GM12891 (cell line): ENCODE measurements at places on chromosomes 2 and 18.

DNA sequence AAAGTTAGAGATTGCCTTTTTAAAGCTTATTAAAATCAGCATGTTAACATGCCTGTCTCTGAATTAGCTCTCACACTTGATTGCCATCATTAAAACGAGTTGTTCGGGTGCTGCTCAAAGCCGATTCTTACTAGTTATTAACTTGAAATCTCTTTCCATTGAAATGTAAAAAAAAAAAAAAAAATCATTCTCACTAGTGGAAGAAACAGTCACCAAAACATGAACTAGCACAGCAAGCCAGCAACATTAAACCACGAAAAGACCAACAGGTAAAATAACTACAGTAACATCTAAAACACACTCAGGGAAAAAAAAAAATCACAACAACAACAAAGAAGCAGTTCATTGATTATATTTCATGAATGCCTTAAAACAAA lies 264.5 kb downstream of the MEIS1 start:
- DNase-seq: no peak

DNA sequence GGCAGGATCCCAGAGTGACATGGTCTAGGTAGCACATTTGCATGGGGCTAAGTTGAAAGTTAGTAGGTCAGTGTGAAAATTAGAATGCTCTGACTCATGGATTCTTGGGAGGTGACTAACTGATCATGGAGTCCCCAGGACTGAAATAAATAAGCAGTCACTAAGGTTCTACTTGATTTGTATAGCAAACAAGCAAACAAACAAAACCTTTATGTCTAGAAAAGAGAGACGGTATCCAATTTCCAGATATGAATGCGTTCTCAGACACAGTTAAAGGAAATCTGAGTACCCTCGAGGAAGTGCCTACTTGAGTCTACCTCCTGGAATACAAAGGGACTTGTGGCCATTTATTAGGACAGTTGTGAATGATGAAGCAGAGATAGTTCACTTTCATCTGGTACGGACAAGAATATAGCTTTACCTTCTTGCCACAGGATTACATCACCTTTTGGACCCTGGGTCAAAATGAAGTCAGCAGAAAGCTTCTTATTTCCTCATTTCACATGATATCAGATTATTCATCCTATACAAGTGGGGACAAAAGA lies 54.3 kb upstream of the AGPS start:
- no peak for DNase-seq

- peak; percentile 87 for DNase-seq
Measured at GRCh38 chr2:25294573-25295462, 46.9 kb downstream of the DNMT3A start.

GRCh38 chr2:68172521-68172920 lies 14.8 kb downstream of the PNO1 start:
- DNase-seq: no peak

DNA sequence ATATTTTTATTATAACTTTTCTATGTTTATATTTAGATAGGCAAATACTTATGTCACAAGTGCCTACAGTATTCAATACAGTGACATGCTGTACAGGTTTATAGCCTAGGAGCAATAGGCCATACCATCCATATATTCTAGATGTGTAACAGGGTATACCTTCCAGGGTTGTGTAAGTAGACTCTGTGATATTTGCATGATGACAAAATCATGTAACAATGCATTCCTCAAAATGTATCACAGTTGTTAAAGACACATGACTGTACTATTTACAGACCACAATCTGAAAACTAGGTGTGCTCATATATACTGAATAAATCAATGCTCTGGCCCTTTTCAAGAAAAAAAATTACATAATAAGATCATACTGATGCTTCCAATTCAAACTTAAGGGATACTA lies 433.2 kb upstream of the RGPD4 start:
- DNase-seq: no peak

- no peak for DNase-seq
Measured at GRCh38 chr2:239806276-239806675, 218.9 kb downstream of the NDUFA10 start.

GRCh38 chr2:157931542-157931941 lies 55.4 kb upstream of the ACVR1 start:
- DNase-seq: no peak

DNA sequence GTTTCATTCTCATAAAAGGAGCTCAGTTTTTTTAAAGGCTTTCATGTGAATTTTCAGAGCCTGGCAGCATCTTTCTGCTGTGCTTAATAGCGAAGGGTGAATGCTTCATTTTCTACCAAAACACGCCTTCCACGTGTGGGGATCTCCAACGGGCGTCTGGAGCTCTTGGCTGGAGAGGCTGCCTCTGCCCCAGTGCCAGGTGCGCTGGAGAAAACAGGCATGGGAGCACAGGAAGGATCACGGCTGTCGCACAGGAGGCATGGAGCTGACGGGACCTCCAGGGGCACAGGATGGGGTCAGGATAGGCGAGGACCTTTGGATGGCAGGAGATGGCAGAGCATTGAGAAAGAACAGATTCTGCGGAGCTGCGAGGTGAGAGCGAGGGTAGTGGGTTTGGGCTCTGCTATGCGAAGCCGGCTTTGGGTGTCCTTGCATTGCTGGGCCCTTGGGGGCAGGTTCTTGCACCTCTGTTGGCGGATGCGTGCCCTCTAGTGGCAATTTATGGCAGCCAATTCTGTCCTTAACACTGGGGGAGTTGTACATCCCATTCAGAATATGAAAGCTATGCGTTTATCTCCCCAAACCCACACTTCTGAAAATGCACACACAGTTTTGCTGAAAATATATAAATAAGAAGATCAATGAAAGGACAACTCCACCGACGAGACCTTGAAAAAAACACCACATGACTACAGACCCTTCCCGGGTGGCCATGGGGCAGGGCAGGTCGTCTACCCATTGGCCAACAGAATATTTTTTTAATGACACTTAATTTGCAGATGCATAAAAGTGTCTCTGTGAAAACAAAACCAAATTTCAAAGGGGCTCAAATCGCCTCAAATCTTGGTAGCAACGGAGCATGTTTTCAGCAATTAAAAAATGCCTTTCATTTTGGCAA lies 90.4 kb upstream of the SLC35G4 start:
- DNase-seq: peak; percentile 58

DNA sequence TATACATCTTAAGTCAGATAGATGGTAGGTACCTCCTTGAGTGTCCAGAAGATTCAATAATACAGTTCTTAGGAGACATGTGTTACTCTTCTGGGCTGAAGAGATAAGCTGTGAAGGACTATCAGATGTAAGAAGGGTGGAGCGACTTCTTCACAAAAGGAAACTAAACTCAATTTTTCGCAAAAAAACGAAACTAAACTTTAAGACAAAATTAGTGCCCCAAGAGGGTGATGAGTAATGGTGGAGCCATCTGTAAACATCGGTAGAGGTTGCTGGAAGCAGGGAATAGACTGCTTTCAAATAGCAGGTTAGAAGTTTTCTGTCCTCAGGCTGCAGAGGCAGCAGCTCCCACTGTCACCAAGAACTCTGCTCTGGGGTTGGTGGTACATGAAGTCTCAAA lies 111.6 kb upstream of the TACR1 start:
- DNase-seq: no peak

- no peak for DNase-seq
Measured at GRCh38 chr2:238501311-238501710, 74.6 kb downstream of the ASB1 start.

DNA sequence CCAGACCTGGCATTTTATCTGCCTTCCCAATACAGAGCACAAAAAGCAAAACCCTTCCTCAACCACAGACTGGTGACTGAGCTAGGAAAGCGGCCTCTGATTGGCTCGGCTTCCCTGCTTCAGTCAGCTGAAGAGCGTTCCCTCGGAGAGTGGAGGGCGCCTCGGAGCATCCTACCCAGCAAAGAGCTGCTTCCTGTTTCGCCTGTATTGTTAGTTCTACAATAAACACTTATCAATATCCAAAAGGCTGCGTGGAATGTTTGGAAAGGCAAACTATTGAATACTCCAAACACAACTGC lies 125.0 kb downstream of the CACNB4 start:
- no peak for DNase-seq

DNA sequence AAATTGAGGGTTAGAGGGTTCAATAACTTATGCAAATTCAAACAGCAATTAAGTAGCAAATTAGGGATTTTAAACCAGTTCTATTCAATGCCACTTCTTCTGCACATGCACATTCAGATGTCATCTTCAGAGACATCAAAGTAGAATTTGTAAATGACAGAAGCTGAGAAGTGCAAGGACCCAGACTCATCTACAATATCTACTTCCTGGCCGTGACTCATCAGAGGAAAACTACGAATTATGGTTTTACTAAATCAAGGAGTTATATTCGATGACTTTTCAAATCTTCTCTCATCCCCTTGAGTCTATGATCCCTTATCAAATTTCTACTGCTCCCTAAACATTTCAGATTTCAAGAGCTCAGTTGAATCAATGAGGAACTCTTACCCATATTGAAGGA lies 20.0 kb upstream of the STAT4 start:
- no peak for DNase-seq

DNA sequence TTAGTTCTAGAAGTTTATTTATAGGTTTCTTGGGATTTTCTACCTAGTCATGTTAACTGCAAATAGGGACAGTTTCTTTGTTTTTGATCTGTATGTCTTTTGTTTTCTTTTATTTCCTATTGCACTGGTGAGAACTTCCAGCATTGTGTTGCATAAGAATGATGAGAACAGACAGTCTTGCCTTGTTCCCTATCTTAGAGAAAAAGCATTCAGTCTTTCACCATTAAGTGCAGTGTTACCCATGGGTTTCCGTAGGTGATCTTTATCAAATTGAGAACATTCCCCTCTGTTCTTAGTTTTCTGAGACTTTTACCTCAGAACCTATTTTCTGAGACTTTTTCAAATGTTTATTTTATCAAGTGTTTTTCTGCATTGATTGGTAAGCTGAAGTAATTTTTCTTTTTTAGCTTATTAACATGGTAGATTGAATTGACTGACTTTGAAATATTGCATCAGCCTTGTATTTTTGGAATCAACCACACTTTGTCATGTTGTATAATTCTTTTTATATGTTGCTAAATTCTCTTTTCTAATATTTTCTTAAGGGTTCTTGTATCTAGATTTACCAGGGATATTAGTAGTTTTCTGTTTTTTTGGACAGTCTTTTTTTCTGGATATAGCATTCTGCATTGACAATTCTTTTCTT lies 17.2 kb downstream of the MFSD6 start:
- no peak for DNase-seq

DNA sequence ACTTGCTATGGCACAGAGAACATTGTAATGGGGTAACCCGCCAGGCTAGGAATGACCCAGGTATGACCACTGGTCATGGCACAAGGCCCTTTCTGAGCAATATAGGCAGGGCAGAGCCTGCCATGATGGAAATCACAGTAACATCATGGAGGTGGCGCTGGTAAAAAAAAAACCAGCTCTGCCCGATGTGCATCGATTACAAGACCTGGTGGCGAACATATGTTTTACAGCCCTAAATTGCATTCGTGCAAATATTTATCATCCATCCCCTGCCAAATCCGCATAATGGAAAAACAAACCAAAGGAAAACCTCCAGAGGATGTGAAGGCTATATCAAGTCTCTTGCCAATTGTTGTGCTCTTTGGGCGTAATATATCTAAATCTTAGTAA lies 60.6 kb downstream of the SEMA4F start:
- no peak for DNase-seq

DNA sequence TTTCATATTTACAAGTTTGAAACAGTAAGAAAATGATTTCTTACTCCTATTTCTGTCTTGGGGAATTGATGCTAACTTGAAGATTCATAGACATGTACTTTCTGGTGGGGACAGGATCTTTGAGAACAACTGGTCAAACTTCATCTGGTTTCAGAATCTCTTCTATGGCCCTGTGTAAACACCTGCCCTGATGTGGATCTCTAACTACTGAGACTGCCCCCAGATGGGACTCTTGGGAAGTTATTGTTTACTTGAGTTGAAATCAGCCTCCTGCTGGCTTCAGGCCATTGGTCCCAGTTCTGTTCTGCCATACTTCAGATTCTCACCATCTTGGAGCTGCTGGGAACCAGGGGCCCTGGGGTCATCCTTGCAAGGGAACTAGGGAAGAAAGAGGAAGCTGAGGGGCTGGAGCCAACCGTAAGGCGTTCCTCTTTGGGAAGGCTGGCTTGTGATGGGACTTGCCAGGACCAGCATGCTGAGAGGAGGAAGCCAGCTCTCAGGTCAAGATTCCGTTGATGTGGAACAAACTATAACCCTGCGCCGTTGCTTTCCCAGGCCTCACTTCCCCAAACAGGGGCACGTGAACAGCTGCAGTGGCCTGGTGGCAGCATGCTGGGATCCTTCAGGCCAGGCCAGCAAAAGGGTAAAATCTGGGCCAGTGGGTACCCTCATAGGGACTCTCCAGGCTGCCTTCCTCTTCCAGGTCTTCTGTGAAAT lies 135.5 kb upstream of the CXCR4 start:
- DNase-seq: no peak

DNA sequence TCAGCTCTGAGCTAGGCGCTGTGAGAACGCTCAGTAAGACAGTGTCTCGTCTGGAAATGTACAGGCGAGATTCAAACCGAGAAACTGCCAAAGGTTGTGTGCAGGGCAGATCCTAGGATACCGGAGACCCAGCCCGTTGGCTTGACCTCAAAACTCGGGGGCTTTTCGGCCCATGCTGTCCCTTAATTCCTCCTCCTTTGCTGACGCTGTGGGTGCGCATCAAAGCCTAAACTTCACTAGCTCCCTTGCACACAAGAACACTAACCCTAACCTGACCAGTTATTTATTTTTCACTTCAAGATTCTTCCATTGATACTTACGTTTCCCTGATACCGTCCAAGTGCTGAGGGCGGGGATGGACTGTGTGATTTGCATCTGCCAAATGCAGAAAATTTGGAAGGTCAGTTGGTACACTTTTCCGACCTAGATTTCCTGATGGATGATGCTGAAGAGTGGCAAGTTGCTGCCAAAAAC lies 1.0 kb upstream of the AAK1 start:
- no peak for DNase-seq

DNA sequence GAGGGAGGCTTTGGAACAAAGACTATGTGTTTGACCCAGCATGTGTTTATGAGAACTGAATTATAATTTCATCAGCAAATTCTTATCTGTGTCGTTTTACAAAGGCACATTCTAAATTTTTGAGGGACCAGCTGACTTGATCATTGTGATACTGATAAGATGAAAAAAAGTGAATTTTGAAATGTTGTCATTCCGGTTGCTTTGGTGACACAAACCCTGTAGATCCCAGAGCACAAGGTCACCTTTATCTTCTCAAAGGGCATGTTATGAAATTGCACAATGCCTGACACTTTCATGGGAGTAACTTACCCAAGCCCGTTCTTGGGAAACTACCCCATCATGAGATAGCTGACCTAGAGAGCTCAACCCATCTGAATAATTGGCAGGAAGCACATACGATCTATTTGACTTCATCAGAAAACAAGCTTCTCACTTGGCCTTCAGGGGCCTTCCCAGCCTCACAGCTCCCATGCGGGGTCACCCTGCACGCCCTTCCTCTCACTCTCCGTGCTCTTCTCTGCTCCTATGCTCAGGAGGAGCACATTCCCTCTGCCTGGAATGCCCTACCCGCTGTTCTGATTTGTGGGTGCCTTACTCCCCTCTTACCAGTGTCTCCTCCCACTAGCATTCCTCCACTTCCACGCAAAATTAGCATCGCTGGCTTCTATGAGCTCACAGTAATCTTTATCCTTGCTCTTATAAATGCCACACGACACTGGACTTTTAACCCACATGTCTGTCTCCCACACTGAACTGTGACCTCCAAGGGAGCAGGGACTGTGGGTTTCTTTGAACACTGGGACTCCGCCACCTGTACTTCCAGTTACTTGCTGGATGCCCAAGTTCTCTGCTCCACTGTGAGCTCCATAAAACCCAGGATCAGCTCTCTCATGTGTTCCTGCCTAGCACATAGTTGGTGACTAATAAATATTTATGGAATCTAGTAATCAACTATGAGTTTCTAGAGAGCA lies 555.8 kb upstream of the ID2 start:
- DNase-seq: no peak
